NCI-H187 treated with DMSO at 0.1 percent for 48 hours (cell line): ENCODE measurements at places on chromosomes 1 and 21.

GRCh38 chr1:90763930-90764329 is 46.8 kb upstream of the BARHL2 start:
- DNase-seq: no peak

DNA sequence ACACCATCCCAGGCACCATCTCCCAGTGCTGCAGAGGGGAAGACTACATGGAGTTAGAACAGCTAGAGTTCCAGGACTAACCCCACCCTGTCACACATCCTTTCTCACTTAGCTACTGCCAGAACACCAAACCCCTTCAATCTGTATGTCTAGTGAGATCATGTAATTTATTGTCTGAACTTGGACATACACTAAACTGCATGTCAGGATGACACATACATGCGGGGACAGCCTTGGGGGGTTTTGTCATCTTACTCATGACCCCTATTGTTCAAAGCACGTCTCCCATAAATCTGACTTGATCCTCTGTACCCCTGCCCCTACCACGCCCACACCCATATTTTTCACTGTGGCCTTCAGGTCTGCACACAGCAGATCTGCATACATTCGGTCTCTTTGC is 71.3 kb downstream of the GABPA start:
- no peak for DNase-seq

DNA sequence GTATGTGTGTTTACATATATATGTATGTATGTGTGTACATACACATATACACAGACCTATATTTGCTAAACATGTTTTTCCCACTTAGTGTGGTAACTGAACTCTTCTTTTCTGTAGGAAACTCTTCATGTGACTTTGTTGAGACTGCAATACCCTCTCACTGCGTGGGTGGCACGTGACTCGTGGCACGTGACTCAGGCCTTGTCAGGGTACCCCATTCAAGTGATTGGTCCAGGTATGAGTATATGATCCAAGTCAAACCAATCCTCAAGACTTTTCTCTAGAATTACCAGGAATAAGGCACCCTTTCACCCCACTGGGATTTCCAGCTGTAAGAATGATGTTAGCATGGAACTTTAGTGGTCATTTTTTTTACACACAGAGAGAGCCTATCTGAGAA is 149.2 kb upstream of the KCNK2 start:
- no peak for DNase-seq

GRCh38 chr21:36988536-36988935 is 18.0 kb upstream of the RIPPLY3 start:
- DNase-seq: no peak

- no peak for DNase-seq
These were observed 684.2 kb downstream of the LTN1 start for GRCh38 chr21:28308516-28308915.

DNA sequence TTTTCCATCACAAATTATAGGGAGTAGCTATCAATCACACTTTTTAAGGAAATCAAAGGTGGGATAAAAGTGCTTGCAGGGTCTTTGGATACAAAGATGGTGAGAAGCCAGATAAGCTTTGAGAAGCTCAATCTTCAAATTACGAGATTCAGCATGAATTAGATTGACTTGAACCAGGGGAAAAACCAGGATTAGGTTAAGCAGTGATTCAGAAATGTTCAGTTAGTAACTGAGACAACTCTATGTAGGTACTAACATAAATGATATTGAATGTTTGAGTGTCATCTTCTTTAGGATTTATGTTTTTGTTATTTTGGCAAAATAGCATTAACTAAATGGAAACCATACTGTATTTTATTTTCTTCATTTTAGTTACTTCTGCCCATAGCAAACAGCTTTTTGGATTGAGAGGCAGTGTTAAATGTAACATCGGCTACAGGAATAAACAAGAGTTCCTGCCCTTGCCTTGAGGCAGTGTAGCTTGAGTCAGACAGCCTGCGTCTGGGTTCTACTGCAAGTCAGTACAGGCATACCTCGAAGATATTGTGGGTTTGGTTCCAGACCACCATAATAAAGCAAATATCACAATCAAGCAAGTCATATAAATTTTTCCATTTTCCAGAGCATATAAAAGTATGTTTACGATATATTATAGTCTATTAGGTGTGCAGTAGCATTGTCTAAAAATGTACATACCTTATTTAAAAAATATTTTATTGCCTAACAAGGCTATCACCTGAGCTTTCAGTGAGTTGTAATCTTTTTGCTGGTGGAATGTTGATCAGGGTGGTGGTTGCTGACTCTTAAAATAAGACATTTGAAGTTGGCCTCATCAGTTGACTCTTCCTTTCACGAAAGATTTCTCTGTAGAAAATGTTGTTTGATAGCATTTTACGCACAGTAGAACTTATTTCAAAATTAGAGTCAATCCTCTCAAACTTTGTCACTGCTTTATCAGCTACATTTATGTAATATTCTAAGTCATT is 36.9 kb upstream of the BACH1 start:
- no peak for DNase-seq

DNA sequence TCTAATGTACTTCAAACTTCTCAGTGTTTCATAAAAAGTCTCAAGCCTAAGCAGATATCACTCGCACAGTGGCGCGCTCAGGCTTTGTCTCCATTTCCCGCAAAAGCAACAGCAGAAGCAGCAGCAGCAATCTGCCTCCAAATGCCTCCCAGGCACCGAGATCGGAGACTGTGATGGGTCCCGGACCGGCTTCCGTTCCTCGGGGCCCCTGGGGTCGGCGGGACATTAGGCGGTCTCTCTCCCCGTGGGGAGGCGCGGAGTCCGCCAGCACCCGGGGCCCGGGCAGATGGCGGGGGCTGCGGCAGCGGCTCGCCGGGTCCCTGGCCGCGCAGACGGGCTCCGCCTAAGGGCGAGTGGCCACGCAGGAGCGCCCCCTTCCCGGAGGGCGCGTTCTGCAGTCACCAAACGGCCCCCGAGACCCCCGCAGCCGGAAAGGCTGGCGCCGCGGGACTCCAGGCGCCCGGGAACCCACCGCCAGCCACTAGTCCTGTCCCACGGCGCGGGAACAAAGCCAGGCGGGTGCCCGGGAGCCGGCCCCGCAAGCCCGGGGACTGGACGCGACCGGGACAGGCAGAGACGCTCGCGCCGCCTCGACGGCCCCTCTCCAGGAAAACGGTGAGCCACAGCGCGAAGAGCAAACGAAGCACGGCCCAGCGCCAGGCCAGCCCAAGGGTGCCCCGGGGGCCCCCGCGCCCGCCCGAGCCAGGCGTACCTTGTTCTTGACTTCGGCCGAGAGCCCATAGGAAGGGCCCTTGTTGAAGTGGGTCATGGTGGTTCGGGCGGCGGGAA is 590 bp downstream of the CNN3 start:
- DNase-seq: no peak

- no peak for DNase-seq
These were observed 10.3 kb upstream of the COL8A2 start for GRCh38 chr1:36135330-36135667.

GRCh38 chr1:185973645-185974044 is 239.5 kb downstream of the HMCN1 start:
- no peak for DNase-seq

GRCh38 chr1:119086830-119087229 is 53.6 kb downstream of the WARS2 start:
- DNase-seq: no peak

- DNase-seq: no peak
These were observed 81.1 kb upstream of the ADAR start for GRCh38 chr1:154689083-154689482.

GRCh38 chr1:186849271-186849671 is 20.5 kb downstream of the PLA2G4A start:
- DNase-seq: no peak

DNA sequence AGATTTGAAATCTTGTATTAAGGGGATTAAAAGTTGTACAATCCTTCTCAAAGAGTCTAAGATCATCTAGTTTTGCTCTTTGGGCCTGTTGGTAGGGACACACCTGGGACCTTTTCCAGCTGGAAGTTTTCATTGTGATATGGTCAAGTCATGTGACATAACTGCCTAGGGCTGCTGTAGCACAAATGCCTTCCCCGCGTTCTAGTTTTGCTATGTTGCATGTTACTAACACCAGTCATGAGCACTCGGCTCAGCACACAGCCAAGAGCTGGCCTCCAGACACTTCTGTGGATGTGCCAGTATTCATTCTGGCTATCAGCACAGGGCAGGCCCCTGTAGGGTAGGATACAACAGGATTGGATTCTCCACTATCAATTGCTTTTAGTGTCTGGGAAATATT is 14.6 kb upstream of the FLG2 start:
- DNase-seq: no peak

DNA sequence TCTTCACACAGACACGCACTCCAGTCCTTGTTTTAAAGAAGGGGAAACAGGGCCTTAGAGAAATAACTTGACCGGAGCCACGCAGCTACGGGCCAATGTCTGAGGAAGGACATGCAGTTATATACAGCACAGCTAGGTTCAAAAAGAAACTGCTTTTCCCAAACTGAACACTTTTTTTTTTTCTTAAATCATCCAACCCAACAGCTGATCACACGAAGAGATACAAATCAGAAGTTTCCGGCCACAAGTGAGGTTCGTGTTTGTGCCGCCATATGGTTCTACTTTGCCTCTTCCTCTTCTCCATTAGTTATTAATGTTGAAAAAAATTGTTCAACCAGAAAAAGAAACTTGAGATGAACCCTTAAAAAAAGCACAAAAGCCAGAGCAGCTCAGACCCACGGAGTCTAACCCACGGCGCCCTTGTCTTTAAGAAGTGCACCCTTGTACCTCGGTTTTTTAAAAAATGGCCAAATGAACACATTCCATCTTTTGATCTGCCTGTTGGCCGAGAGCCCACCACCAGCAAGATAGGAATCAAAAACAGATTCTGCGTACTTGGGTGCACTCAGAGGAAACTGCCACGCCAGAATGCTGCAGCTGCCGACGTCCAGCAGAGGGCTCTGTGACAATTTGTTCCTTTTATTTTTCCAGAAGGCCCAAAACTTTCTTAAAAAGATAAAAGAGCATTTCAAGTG is 78.9 kb downstream of the SLC66A1 start:
- DNase-seq: no peak

- DNase-seq: no peak
These were observed 595 bp downstream of the EXOC8 start for GRCh38 chr1:231337043-231337471.

- DNase-seq: no peak
These were observed 136.6 kb downstream of the SYF2 start for GRCh38 chr1:25095635-25096200.

- no peak for DNase-seq
These were observed 200.7 kb upstream of the RAB4A start for GRCh38 chr1:229070168-229070567.

DNA sequence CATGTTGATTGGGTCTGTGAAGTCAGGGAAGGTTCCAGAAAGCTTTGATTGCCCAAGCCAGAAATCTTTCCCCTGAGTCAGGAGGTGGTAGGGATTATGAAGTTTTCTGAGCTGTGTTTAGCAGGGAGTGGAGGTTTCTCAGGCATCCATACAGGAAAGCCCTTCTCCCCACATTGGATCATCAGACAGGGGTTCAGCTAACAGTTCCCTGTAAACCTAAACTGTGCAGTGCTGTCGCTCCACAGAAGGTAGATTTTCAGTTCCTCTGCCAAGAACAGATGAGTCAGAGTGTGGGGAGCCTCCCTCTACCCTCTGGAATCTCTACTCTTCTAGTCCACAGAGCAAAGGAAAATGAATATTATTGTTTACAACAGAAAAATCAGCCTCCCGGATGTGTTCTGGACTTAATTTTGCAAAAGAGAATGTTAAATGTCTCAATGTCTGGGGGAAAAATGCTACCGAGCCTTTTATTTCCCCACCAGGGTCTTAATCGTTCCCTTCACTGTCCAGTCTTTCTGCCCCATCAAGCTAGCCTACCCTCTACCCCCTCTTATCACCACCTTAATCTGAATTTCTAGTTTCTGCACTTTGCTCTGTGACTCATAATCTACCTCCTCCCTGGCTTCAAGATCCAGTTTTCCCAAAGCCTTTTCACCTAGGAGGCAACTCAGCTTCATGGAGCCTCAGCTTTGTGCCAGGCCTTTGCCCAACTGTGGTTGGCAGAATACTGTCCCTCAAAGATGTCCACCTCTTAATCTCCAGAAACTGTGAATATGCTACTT is 355.6 kb downstream of the PRDM2 start:
- DNase-seq: no peak
